Amniotic epithelial cell (primary cell): ENCODE measurements at places on chromosomes 11 and 22.
A peak's percentile ranks its signal among the peaks of the same experiment; 100 is the strongest.

- peak; percentile 78 for DNase-seq
Measured at GRCh38 chr11:46930089-46930488, 6.5 kb upstream of the CSTPP1 start.

DNA sequence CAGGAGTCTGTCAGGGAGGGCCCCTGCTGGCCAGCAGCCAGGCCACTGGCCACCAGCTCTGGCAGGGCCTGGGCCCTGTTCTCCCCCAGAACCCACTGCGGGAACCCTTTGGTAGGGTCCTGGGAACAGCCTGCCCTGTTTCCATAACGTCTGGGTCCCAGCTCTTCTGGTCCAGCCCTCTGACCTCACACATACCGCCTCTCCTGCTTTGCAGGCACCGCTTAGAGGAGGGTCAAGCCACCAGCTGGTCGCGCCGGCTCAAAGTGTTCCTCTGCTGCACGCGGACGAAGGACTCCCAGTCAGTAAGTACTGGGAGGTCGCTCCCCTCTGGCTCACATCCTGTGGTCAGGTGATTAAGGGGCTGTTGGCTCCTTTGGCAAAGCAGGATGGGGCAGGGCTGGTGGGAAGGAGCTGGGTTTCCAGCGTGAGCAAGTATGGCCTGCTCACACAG is 26.6 kb upstream of the MYRF start:
- peak; percentile 52 for DNase-seq

DNA sequence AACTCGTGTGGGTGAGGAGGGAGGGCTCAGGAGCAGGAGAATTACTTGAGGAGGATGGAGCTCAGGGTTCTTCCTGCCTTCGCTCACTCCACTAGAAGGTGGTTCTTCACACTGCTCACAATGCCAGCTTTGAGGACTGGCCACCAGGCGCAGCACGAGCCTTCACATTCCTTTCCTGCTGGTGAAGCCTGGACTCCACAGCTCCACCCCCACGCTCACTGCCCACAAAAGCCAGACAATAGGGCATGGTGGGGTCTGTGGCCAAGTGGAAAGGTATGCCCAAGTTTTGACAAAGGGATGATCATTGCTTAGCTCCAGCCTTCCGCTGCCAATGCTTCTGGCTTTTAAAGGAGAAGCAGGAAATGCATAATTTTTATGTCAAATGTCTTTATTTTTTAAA is 58.0 kb upstream of the FADD start:
- no peak for DNase-seq

- DNase-seq, result no peak
Measured at GRCh38 chr11:107651672-107652071, 60.2 kb downstream of the SLN start.

DNA sequence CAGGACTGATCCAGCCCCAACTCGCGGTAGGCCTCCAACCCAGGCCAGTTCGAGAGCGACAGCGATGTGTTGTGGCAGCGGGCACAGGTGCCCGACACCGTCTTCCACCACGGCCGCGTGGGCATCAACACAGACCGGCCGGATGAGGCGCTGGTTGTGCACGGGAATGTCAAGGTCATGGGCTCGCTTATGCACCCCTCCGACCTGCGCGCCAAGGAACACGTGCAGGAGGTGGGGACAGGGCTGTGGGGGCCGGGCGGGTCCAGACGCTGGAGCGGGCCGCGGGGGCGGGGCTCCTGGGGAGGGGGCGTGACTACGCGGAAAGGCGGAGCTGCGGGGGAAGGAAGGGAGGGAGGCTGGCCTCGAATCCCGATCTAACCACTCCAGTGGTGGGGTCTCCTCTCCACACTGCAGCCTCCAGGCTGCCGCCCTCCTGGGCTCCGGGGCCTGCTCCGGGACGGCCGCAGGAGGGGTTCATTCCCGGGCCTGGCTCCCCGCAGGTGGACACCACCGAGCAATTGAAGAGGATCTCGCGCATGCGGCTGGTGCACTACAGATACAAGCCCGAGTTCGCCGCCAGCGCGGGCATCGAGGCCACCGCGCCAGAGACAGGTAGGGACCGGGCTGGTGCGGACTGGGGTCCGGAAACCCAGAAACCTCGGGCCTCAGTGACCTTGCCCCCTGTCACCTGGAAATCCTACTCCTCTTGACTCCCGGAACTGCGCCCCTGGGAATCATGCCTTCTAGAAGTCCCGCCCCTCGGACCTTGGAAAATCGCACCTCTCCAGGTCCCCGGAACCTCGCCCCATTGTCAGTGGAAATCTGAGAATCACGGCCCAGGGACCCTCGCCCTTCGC is 14.9 kb downstream of the TMEM258 start:
- DNase-seq, result peak; percentile 63

DNA sequence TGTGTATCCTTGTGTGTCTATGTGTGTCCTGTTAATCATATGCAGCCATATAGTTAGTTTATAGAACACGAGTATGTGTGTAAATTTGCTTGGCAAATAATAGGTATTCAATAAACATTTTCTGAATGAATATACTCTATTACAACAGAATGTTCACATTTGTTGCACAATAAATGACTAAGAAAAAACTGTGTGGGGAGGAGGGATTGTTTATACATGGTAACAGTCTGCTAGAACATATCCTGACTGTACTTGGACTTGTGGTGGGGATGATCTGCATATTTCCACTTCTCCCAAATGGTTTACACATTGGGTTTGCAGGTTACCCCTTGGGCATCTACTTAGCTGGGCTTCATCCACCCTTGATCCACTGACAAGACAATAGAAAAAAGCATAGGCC is 194.6 kb downstream of the INSC start:
- DNase-seq, result peak; percentile 74

DNA sequence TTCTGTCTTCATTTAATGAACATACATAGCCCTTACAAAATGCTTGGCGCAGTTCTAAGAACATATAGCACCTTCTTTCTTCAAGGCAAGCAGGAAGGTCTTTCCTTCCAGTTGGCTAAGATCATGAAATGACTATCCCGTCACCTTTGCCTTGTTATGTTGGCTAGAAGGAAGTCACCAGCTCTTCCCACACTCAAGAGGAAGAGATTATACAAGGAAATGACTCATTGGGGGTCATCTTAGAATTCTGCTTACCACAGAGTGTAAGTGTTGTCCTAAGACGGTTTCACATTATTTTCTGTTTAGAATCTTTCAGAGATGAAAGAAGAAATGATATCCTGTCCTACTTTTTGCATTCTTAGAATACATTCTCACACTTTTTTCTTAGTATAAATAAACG is 808.0 kb upstream of the LUZP2 start:
- peak; percentile 37 for DNase-seq

- DNase-seq, result no peak
Measured at GRCh38 chr11:81071606-81072005, 1630.8 kb upstream of the TENM4 start.

DNA sequence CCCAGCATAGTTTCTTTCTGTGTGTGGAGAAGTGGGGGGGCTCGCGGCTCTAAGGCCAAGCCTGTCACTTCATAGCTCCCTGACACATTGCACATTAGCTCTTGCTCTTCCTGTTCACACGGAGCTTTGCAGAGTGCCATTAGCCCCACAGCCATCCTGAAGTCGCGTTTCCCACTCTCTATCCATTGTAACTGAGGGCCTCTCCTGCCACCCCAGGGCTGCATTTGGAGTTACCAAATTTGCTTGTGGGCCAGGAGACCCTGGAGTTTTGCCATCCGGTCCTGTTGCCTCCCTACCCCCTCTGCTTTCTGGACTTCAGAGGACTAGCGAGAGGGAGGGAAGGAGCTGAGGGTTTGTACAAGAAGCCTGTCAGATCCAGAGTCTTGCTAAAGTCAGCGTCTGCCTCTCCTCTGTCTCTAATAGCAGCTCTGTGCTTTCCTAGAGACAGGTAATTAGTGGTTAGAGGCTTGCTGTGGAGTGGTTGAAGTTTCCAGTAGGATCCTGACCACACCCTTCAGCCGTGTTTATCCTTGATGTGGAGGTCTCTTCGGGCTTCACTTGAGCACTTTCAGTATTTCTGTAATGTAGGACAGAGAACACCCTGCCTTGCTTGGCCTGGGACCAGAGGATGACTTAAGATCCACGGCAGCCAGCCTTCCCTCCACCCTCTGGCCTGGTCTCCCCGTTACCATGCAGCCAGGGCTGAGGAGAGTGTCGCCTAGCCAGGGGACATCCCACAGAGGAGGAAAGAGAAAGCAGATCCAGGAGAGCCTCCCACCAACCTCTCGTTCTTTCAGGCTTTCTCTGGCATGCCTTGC is 14.1 kb downstream of the DCPS start:
- peak; percentile 76 for DNase-seq

GRCh38 chr11:94740083-94741021 is 27.8 kb upstream of the AMOTL1 start:
- no peak for DNase-seq

DNA sequence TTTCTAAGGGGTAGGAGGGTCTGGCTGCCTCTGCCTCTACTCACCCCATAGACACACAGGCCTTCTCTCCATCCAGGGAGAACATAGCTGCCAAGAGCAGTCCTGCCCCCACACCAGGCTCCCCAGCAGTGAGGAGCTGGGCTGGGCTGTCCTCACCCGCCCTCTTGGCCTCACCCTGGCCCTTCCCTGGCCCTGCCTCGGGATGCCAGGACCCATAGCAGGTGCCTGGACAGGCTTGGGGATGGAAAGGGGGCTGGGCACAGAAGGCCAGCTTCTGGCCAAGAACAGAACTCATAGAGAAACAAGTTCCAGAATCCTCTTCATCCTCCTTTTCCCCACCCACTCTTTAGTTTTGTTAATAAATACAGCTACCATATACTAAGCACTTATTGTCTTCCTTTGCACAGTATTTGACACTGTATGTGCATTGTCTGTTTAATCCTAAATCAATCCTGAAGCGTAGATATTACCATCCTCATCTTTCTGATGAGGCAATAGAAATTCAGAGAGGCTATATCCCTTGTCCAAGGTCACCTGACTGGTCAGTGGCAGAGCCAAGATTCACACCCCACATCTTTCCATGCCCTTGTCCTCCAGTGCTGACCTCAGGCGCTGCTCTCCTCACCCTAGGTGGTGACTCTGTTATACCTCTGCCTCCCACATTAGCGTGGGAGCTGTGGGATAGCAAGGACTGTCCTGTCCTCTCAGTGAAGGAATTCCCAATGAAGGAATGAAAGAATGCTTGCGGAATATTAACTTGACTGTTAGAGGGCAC is 22.0 kb upstream of the MYOD1 start:
- no peak for DNase-seq

- DNase-seq, result no peak
Measured at GRCh38 chr11:85811624-85812023, 683 bp upstream of the SYTL2 start.

DNA sequence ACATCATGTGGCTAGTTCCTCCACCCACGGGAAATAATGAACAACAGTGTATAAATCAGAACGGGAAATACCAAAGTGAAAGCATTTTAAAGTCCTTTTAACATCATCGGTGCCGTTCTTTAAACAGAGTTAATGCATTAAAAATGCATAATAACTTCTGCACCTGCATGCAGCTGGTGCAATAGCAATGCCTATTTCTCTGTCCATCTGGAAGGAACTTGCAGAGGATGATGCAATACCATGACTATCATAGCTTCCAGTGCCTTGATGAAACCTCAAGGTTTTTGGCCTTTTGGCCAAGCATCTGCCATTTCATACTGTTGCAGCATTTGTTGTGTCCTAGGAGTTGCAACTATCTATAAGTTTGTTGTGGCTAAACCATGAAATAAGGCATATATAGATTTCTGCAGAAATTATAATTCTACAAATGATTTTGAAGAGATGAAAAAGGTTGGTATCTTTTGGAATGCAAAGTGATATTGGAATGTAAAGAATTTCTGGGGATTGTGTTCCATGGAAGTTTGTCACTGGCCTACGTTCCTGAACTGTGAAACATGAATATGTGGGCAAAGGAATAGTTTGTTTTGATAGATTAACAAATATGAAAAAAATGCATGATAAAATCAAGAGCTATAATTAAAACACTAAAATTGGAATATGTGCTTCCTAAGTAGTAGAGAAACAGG is 9.8 kb upstream of the EIF3F start:
- DNase-seq, result peak; percentile 76

DNA sequence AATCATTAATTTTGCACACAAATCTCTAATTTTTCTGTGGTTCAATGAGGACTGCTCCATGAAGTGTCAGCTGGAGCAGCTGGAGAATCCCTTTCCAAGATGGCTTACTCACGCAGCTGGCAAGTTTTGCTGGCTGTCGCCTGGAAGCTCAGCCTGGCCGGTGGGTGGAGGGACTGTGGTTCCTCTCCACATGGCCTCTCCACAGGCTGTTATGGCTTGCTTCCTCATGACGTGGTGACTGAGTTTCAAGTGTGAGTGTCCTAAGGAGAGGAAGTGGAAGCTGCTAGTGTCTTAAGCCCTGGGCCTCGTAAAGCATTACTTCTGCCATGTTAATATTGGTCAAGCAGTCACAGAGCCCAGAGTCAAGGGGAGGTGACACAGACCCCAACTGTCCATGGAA is 14.0 kb upstream of the NRIP3 start:
- DNase-seq, result no peak

DNA sequence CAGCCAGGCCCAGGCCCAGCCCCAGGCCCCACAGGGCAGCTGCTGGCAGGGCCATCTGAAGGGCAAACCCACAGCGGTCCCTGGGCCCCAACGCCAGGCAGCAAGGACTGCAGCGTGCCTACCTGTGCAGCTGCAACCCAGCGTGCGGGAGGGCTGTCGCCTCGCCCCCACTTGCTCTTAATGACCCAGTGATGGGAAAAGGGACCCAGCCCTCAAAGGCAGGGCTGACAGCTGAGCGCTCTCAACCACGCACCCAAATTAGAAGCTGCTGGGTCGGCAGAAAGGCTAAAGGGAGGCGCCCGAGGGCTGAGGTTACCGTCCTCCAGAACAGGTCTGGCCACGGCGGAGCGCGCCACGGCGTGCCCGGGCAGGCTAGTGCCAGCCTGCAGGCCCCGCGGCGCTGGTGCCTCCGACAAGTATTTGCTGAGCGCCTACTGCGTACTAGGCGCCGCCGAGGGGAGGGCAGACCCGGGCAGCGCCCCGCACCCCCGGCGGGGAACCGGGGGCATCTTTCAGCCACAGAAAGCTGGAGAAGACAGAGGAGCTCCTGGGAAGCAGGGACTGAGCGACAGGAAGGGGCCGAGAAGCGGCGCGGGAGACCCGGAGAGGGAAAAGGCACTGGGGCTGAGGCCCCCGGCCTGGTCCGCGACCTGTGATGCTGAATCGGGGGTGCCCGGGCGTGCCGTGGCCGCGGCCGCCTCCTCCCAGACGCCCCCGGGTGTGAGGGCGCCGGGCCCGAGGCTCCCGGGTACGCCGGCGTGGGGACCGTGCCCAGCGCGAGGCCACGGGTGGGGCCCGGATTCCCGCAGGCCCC is 773 bp downstream of the HRAS start:
- DNase-seq, result peak; percentile 11

DNA sequence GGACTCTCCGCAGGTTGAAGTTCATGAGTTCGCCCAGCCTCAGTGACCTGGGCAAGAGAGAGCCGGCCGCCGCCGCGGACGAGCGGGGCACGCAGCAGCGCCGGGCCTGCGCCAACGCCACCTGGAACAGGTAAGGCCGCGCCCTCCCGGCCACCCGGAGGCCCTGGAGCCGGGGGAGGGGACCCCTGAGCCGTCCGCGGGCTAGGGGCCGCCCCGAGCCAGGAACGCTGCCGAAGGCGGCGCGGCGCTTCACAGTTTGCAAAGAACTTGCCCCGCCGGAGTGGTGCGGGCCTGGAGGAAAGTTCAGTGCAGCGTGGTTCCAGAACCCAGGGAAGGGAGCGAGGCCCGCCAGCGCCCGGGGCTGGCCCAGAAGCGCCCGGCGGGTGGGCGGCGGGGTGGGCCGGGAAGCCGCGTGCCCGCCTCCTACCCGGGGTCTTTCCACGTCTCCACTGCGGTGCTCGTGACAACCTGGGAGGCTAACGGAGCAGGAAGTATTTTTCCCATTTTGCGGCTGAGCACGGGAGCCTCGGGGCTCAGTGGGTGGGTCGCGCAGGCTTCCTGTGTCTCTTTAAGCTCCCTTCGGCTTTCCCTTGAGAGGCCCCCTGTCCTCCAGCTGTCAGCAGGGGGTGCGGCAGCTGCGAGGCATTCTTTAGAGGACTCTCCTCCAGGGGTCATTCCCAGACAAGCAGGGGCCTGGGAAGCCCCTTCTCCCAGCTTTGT is 635 bp downstream of the PRR5 start:
- no peak for DNase-seq
